ENCODE measurements at places on chromosomes 16 and 17.

- no peak overlapping the region for H3K4me3 ChIP-seq
- DNase-seq, result no peak
- peaks cover 7% of the 10 kb centered on the region for H3K4me1 ChIP-seq
- no peak overlapping the region for H3K27ac ChIP-seq
- H3K36me3 ChIP-seq, result no peaks in the 10 kb centered on the region
These were observed 62.7 kb downstream of the RBFOX3 start for GRCh38 chr17:79548116-79548515.

GRCh38 chr16:35146031-35146710 lies 1686.8 kb downstream of the TP53TG3F start:
- no peak for DNase-seq
- no peak overlapping the region for H3K27ac ChIP-seq
- no peaks in the 10 kb centered on the region for H3K4me1 ChIP-seq
- H3K36me3 ChIP-seq, result no peaks in the 10 kb centered on the region
- no peak overlapping the region for H3K4me3 ChIP-seq

GRCh38 chr17:80364091-80364691 lies 50.8 kb upstream of the ENDOV start:
- no peaks in the 10 kb centered on the region for H3K27me3 ChIP-seq
- DNase-seq, result peak; percentile 18
- H3K27ac ChIP-seq, result no peak overlapping the region
- peaks cover 90% of the 10 kb centered on the region for H3K36me3 ChIP-seq
- H3K4me3 ChIP-seq, result no peak overlapping the region

GRCh38 chr17:46883871-46884520 lies 32.6 kb downstream of the WNT9B start:
- no peaks in the 10 kb centered on the region for H3K4me1 ChIP-seq
- H3K4me3 ChIP-seq, result no peak overlapping the region
- H3K27me3 ChIP-seq, result peaks cover 31% of the 10 kb centered on the region
- DNase-seq, result no peak
- H3K27ac ChIP-seq, result no peak overlapping the region
- H3K36me3 ChIP-seq, result no peaks in the 10 kb centered on the region

DNA sequence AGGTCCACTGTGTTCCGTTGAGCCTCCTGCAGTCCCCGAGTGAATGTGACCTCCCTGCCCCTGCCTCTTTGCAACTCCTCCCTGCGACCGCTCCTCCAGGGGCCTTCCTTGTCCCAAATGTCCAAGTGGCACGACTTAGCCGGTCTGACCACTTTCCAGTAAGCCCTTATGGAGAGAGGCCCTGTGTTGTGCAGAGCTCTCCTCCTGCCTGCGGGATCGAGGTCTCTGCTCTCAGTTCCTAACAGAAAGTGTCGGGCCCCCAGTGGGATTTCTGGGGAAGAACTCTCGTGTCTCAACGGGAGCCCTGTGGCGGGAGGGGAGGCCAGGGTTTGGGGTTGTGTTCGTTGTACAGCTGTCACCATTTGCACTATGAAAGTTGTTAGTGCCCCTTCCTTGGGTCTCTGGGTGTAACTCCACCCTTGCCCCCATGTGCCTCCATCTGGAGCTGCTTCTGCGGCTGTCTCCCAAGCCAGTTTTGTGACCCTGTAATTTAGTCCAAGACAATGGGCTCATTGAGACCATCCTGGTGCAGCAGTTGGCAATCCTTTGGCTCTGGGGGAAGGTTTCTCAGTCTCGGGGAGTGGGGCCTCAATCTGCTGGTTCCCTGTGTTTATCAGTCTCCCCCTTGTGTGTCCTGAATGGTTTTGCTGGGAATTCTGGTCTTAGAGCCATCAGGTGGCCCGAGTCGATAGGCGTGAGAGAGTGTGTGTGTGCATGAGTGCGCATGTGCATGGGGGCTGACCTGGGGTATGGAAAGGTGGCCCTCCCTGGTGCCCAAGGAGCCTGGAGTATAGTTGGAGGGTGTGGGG lies 234.5 kb downstream of the SEC14L1 start:
- no peaks in the 10 kb centered on the region for H3K27me3 ChIP-seq
- H3K4me1 ChIP-seq, result peaks cover 64% of the 10 kb centered on the region
- H3K27ac ChIP-seq, result no peak overlapping the region
- H3K36me3 ChIP-seq, result no peaks in the 10 kb centered on the region
- no peak for DNase-seq

DNA sequence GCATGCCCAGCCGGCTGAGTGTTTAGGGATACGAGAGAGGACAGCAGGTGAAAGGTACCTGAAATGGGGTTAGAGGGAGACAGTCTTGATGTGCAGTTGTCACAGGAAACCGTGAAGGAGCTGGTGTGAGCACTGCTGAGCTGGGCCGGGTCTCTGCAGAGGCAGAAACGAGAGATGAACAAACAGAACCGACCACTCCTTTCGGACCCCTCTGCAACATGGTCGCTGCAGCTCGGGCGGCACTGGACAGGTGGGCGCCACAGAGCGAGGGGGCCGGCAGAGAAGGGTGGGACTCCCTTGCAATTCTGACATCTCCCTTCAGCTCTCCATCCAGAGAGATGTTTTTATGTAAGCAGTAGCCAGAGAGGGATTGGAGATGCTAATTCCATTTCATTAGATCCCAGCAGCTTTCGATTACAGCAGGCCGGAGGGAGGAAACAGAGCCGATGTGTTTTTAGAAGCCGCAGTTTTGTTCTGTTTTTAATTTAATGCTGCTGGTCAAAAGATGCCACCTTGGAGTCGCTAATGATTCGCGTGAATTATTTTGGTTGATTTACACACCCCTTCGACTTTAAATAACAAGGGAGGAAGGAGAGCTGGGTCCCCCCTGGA lies 86.3 kb upstream of the RPL38 start:
- peaks cover 2% of the 10 kb centered on the region for H3K27me3 ChIP-seq
- no peak for DNase-seq
- no peak overlapping the region for H3K27ac ChIP-seq
- no peaks in the 10 kb centered on the region for H3K36me3 ChIP-seq
- H3K4me3 ChIP-seq, result no peak overlapping the region
- H3K4me1 ChIP-seq, result peaks cover 2% of the 10 kb centered on the region

- peaks cover 2% of the 10 kb centered on the region for H3K27me3 ChIP-seq
- no peaks in the 10 kb centered on the region for H3K36me3 ChIP-seq
- H3K4me3 ChIP-seq, result peak overlapping the region; percentile 79
- H3K4me1 ChIP-seq, result peaks cover 4% of the 10 kb centered on the region
- H3K27ac ChIP-seq, result no peak overlapping the region
These were observed 8.8 kb upstream of the MAP2K3 start for GRCh38 chr17:21275579-21276263.

DNA sequence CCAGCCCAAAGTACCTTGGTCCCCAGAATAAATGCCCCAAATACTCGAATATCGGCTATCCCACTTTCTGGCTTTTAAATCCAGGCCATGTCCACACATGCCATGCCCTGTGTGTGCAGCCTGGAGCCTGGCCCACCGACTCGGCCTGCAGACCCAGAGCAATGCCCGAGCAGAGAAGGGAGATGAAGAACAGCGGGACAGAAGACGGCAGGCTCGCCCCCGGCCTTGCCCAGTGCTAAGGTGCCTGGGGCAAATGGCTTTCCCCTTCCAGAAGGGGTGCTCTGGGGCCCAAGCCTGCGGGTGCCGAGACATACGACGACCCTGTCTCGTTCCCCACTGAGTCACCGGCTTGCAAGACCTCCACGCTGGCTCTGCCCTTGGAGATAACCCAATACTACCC lies 8.0 kb downstream of the CLUH start:
- no peak overlapping the region for H3K27ac ChIP-seq
- no peak overlapping the region for H3K4me3 ChIP-seq
- H3K36me3 ChIP-seq, result peaks cover 13% of the 10 kb centered on the region
- peaks cover 13% of the 10 kb centered on the region for H3K4me1 ChIP-seq

DNA sequence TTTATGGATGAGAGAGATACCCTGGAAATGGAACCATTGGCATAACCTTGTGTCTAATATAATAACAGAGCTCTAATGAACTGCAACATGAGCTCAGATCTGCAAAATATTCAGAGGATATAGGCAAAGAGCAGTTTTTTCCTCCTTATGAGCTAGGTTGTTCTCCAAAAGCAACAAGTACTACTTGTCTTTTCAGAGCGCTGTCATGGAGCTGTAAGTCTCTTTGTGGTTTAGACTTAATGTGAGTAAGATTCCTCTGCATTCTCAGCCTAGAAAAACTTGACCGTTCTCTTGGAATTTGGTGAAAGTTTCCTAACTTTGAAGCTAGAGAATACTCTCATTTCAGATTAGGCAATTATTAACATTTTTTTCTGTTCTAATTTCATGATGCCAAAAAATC lies 85.2 kb downstream of the FTO start:
- no peak overlapping the region for H3K4me3 ChIP-seq
- peaks cover 2% of the 10 kb centered on the region for H3K4me1 ChIP-seq
- H3K36me3 ChIP-seq, result no peaks in the 10 kb centered on the region
- no peaks in the 10 kb centered on the region for H3K27me3 ChIP-seq
- H3K27ac ChIP-seq, result no peak overlapping the region

GRCh38 chr16:49701789-49702494 lies 154.0 kb downstream of the ZNF423 start:
- peak overlapping the region; percentile 97 for H3K27ac ChIP-seq
- DNase-seq, result peak; percentile 76
- H3K27me3 ChIP-seq, result no peaks in the 10 kb centered on the region
- H3K36me3 ChIP-seq, result peaks cover 1% of the 10 kb centered on the region
- peak overlapping the region; percentile 32 for H3K4me3 ChIP-seq

DNA sequence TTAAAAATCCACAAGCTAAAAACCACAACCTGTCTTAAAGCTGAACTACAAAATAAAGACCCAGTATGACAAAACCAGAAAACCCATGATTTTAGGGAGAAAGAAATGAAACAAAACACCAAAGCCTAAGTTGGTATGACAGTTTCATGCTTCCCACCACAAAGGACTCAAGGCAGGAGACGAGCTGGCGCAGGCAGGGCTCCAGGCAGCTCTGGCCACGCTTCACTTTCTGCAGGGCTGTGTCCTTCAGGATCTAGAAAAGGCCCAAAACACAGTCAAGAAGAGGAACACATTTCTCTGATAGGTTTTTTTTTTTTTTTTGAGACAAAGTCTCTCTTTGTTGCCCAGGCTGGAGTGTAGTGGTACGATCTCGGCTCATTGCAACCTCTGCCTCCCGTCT lies 75.3 kb downstream of the WDR59 start:
- DNase-seq, result no peak
- no peaks in the 10 kb centered on the region for H3K27me3 ChIP-seq
- no peak overlapping the region for H3K4me3 ChIP-seq
- no peak overlapping the region for H3K27ac ChIP-seq

- H3K4me1 ChIP-seq, result peaks cover 5% of the 10 kb centered on the region
- no peaks in the 10 kb centered on the region for H3K36me3 ChIP-seq
- peaks cover 2% of the 10 kb centered on the region for H3K27me3 ChIP-seq
- DNase-seq, result peak; percentile 27
These were observed 38.9 kb upstream of the CSNK2A2 start for GRCh38 chr16:58236831-58237230.

DNA sequence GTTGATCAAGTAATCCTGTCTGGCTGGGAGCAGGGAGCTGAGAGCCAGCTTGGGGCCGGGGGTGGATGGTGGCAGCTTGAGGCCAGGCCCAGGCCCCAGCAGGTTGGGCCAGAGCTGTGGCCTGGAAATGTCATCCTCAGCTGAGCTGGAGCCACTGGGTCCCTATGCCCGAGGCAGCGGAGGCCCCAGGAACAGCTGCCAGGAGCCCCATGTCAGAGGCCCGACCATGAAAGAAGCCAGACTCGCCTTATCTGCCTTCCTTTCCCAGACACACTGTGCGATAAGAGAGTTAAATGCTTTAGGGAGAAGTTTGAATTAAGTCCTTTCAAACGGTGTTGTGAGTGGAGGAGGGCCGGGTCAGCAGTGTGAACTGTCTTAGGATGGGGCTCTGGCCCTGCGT lies 3.5 kb downstream of the SMTNL2 start:
- H3K27ac ChIP-seq, result no peak overlapping the region
- DNase-seq, result no peak
- no peaks in the 10 kb centered on the region for H3K36me3 ChIP-seq
- H3K4me1 ChIP-seq, result peaks cover 3% of the 10 kb centered on the region
- peaks cover 95% of the 10 kb centered on the region for H3K27me3 ChIP-seq
- H3K4me3 ChIP-seq, result no peak overlapping the region

DNA sequence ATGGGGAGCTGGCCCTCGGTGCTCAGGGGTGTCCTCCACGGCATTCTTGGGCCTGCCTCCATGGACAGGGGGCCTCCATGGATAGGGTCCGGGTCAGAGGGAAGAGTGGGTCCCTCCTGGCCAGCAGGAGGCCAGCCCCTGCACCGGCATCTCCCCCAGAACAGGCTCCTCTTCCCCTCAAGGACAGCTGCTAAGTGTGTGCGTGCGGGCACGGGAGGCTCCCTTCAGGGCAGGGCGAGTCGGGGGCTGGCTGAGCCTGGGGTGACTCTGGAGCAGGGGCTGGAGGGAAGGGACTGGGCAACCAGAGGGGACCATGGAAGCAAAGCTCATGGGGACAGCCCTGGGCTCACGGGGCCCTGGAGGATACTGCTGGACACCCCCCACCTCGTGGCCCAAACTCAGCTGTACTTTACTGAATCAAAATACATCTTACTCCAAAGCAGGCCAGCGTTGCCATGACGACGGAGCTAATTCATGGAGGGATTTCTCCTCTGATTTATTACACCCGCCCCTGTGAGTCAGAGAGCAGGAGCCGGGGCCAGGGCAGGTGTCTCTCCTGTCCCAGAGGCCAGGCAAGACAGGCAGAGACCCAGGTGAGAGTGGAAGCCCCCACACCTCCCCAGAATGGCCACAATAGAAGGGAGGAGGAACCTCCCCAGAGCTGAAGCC lies 2.1 kb downstream of the CASKIN1 start:
- H3K36me3 ChIP-seq, result no peaks in the 10 kb centered on the region
- H3K4me3 ChIP-seq, result no peak overlapping the region
- H3K4me1 ChIP-seq, result peaks cover 10% of the 10 kb centered on the region
- H3K27ac ChIP-seq, result no peak overlapping the region
- no peak for DNase-seq
- peaks cover 29% of the 10 kb centered on the region for H3K27me3 ChIP-seq

DNA sequence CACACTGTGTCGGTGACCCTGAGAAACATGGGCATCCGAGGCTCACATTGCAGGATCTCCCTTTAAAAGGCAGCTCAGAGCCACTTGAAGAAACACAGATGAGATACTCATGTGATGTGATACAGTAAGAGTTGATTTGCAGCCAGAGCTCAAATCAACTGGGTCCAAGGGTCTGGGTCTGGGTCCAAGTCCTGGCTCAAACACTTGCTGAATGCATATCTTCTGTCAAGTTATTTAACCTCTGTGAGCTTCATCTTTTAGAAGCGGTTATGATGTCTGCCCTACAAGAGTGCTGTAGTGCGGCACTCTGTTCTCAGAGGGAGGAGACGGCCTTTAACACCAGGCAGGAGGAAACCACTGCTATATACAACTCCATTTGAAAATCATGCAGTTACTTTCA lies 6.4 kb downstream of the KRT38 start:
- H3K27ac ChIP-seq, result no peak overlapping the region
- H3K4me3 ChIP-seq, result no peak overlapping the region

Data from neuronal stem cell (in vitro differentiated cells).